ENCODE measurements at places on chromosomes 5 and 9.

DNA sequence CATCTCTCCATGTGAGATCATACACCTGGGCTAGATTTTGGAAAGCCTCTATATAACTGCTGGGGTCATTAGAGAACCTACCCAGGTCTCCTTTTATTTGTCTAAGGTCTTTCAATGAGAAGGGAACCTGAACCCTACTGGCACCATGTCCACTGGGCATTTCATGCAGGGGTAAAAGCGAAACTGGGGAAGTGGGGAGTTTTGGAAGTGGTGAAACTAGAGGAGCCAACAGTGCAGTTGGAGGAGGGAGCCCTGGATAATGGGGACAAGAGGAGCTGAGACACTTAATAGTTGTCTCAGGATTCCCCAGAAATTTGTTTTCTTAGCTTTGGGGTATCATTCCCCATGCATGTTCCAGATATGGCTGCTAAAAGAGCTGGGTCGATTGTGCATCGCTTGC lies 169.0 kb upstream of the NREP start:
- DNase-seq = no peak

DNA sequence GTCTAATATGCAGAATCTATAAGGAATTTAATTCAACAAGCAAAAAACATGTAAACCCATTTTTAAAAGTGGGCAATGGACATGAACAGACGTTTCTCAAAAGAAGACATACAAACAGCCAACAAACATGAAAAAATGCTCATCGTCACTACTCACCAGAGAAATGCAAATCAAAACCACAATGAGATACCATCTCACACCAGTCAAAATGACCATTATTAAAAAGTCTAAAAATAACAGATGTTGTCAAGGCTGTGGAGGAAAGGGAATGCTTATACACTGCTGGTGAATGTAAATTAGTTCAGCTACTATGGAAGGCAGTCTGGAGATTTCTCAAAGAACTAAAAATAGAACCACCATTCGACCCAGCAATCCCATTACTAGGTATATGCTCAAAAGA lies 3.1 kb upstream of the KLHL3 start:
- DNase-seq = no peak

- DNase-seq = no peak
These were observed 26.9 kb downstream of the UIMC1 start for GRCh38 chr5:176979669-176980068.

DNA sequence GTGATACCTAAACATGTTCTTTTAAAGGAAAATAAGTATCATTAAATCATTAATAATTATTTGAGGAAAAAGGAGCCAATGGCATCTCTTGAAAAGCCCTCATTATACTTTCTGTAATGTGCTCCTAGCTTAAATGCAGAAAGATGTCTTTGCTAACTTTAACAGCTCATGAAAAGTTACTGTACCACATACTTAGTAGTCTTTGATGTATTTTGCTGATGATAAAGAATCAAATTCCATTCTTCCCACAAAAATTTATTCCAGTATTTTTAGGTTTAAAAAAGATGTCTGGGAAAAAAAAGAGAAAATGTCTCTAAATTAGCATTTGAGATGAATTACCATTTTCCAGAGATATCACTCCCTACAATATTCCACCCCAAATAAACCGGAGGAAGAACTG lies 112.5 kb downstream of the PPP2R2B start:
- DNase-seq = no peak

- DNase-seq = no peak
These were observed 171.7 kb downstream of the C9orf152 start for GRCh38 chr9:110036286-110036685.

DNA sequence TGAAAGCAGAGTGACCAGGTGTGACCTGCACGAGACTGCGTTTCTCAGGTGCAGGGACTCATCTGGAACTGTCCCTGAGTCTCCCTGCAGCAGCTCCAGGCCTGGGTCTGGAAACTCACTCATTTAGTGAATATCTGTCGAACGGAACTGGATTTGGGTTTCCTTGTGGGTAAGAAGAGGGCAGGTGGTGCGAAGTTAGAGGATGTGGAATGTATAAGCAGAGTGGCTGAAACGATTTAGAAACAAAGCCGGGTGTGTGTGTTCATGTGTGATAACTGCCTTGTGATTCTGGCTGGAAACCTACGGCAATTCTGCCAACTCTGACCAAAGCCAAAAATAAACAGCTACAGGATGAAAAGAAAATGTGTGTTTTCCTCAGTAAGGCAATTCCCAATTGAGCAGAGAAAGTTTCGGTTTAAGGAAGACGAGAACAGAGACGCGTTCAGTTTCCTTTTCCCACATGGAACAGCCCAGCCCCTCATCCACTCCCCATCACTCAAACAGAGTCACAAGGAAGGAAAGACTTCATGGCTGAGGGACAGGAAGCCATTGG lies 130.3 kb downstream of the NSG2 start:
- no peak for DNase-seq
